ENCODE measurements at places on chromosomes 4 and X.

GRCh38 chr4:7049295-7049694 lies 6.1 kb downstream of the TADA2B start:
- no peak for DNase-seq

- DNase-seq, result no peak
Observed at GRCh38 chrX:152960115-152960514, 33.8 kb downstream of the PNMA5 start.

- no peak for DNase-seq
Observed at GRCh38 chr4:38268108-38268820, 308.1 kb downstream of the PTTG2 start.

GRCh38 chrX:78653118-78653822 lies 5.9 kb downstream of the RTL3 start:
- DNase-seq, result no peak

GRCh38 chr4:51855751-51856150 lies 12.8 kb downstream of the DCUN1D4 start:
- no peak for DNase-seq

DNA sequence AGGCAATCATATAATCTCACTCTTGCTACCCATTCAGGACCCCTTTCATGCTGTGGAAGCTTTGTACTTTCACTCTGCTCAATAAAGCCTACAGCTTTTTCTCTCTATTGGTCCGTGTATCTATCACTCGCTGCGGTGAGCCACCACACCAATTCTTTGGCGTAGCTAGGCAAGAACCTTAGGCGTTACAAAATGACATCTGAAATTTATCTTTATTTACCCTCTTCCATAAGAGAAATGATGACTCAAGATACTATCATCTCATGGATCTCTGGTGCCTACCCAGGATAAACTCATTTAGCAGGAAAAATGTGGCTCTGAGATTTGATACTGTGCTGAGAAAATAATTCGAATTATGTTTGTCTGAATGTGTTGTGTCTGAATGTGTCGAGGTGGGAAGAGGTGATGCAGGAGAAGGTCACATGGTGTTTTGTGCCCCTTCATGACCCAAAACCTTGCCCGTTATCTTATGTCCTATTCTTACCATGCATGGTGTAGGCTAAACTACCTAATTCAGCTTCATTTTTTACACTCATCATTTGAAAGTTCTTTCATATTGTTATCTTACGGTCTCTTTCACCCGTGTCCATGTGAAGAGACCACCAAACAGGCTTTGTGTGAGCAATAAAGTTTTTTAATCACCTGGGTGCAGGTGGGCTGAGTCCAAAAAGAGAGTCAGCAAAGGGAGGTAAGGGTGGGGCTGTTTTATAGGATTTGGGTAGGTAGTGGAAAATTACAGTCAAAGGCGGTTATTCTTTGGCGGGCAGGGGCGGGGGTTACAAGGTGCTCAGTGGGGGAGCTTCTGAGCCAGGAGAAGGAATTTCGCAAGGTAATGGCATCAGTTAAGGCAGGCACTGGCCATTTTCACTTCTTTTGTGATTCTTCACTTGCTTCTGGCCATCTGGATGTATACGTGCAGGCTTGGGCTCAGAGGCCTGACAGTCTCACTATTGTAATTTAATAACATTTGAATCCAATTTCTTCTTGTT lies 41.6 kb upstream of the GIMD1 start:
- DNase-seq, result no peak

GRCh38 chrX:5306654-5307121 lies 922.0 kb downstream of the NLGN4X start:
- DNase-seq, result no peak

- DNase-seq, result no peak
Observed at GRCh38 chrX:84336646-84337045, 148.6 kb upstream of the RPS6KA6 start.

DNA sequence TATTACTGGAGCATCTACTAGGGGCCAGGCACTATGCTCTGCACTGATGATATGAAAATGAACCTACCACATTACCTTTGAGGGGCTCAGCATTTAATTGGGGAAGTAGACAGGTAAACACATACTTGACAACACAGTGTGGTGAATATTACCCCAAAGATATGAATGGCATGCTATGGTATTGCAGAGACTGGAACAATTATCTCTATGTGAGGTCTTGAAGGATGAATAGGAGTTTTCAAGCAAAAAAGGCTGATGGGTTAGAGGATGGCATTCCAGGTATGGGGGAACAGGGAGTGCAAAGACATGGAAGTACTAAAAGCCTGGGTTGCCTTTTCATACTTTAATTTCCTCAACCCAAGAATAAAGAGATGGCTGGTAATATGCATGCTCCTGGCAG lies 59.1 kb upstream of the CAPN6 start:
- no peak for DNase-seq
